Sciatic nerve (tissue), 2 donors: ENCODE measurements at places on chromosomes 1 and 21.
A peak's percentile ranks its signal among the peaks of the same experiment; 100 is the strongest.

DNA sequence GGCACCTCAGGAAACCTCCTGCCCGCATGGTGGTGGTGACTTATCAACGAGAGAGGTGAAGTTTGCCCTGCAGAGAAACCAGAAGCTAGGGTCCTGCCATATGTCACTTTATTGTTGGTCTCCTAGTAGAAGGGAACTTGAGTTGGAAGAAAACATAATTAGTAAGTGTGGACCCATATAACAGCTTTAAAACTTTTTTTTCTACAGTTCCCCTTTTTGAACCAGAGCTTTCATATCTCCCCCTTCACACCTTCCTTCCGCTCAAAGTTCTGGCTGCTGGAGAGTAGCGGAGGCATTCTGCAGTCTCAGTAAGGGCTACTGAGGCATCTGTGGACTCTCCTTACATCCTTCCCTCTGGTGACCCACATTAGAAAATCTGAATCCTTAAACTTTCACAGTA, 48.9 kb downstream of the PHC2 start:
- DNase-seq, result no peak

GRCh38 chr1:76048219-76048618, 26.3 kb upstream of the ST6GALNAC3 start:
- no peak for DNase-seq

- DNase-seq, result no peak
These were observed 5.2 kb upstream of the CCDC17 start for GRCh38 chr1:45629035-45629434.

DNA sequence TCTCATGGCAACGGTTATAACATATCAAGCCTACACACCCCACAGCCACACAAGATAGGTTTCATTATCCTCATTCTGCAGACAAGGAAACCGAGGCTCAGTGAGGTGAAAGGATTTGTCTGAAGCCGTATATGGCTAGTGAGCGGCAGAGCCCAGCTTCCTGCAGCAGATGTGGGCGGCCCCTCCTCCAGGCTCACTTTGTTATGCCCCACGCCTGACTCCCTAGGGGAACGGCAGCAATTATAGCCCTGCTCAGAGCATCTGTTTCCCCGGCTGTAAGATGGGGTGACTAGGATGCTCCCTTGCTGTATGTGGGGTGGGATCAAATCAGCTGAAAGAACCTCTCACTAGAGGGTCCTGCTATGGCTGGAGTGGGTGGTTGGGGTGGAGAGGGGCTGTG, 22.1 kb downstream of the GRHL3 start:
- no peak for DNase-seq

DNA sequence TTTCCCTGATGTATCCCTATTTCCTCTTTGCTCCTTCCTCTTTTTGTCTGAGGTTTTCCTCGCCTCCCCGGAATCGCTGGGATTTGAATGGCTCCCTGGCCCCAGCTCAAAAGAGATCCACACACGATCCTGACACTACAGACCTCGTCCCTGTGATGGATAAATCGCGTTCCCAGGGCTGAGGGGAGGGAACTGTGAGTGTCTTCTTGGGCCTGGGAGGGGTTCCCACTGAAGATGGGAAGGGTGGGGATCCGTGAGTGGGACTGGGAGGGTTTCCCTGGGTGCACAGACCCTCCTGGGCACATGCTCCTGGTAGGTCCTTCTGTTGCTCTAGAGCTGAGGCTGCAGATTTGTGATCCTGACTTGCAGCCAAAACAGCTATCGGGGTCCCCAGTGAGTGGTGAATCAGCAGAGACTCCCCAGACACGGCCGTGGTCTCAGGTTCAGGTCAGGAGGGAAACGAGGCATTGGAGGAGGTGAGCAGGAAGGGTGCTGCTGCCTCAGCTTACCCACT, 591.0 kb downstream of the PTPRU start:
- no peak for DNase-seq

DNA sequence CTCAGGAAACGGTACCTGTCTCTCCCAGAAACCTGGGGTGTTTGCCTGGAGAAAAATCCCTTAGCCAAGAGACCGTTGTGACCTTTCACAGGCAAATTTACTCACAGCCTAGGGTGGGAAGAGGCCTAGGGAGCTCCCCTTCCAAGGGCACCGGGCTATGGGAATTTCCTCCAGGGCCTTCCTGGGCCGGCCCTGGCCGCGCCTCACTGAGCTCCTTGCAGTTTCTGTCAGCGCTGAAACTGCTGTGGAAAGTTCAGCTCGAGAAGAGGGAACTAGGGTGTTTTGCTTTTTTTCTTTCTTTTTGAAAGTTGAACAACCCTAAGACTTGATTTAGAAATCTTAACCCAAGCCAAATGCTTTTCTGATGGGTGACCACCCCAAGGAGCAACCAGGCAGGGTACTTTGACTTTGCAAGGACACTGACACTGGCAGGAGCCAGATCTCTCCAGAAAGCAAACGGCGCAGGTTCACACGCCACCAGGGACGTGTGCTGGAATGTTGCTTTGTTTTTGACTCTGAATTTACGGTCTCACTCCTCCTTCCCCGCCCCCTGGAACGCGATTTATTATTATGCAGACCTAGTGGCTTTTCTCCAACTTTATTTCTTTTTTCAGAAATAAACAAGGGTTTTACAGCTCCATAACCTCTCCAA, 229.6 kb upstream of the JUN start:
- peak; percentile 63 for DNase-seq

DNA sequence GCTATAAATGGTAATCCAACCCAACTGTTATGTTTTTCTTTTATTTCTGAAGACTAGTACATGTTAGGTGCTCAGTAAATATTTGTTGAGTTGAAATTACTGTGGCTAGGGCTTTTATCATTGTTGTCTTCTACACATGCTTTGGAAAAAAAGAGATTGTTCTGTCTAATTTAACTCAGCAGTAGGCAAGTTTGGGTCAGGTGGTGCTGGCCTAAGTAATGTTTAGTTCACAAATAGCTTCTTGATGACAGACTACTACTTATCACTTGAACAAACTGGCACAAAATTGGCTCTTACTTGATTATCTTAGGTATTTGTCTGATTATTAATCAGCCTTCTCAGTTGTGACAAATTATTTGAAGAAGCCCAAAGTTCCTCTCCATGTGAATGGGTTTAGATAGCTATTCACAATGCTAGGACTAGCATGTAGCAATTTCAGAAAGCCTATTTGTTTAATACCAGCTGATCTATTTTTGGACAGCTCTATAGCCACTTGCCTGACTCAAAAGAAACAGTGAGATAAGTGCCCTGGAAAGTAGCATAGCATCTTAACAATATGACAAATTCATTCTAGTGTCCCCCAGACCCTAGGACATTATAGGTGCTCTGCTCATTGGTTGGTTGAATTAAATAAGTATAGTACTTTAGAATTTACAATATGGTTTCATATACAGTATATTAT, 32.6 kb downstream of the TMEM200B start:
- DNase-seq, result no peak

DNA sequence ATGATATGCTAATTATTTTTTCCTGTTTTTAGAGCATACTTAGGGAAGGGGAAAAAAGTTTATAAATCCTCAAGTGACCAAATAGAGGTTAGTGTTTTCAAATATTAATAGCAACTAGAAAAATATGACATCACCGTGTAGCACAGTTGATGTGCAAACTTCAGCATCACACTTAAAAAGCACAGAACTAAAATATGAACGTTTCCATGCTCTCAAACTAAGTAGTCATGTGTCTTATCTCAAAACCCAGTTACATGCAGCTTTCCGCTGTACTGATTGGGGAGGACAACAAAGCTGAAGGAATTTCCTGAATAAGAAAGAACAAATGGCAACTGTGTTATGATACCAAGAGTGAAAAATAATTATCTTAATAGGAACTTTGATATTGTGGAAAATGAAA, 903.7 kb downstream of the ADGRL2 start:
- no peak for DNase-seq

GRCh38 chr1:84398175-84399155, at the start of gene DNASE2B:
TSS of gene DNASE2B (plus strand) at chr1:84398484. CDS start at chr1:84398565, 81 bp downstream.
- no peak for DNase-seq

- no peak for DNase-seq
These were observed 75.7 kb upstream of the KIAA1614 start for GRCh38 chr1:180837020-180837419.

DNA sequence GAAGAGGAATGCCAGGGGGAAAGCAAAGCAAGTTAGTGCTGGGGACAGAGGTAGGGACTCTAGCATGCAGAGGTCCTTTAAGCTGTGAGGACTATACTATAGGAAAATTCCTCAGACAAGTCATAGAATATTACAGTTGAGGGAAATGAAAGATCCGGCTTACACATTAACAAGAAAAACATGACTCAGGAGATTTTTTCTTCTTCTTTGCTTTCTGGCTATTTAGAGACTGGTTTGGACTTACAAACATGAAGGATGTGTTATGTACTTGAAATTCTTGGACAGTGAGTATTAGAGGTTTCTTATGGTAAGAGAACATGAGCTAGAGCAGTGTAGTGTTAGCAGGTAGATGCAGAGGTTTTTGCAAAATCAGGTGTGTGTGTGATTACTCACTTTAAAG, 24.9 kb downstream of the USP25 start:
- DNase-seq, result no peak

- DNase-seq, result peak; percentile 58
These were observed 29.2 kb upstream of the POFUT2 start for GRCh38 chr21:45316871-45317397.

- DNase-seq, result no peak
These were observed 569 bp downstream of the RNF207 start for GRCh38 chr1:6206520-6206855.
